Right forelimb (tissue), 1 donor: ENCODE measurements at places on chromosomes 16 and 17.

DNA sequence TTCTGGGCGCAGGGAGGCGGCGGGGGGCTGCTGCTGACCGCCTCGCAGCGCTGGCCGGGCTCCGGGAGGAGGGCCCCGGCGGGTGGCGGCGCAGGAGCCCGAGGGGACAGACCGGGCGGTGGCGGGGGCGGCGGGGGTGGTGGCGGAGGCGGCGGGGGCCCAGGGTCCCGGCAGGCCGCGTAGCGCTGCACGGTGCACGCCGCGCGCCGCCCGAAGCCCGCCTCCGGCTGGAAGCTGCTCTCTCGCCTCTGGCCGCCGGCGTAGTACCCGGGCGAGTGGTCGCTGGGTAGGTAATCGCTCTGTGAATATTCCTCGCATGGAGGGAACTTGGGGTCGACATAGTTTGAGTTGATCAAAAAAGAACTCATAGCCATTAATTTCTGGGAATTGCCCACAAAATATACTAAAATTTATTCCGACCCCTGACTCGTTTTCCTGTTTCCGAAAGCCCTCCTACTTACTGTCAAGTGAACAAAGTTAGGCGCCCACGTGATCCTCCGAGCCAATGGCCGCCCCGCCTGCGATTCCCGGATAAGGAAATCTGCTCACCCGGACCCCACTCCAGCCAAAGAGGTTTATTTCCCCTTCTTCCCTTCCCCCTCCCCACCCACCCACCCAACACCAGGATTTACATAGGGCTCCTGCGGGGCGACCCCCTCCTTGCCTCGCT lies at the start of gene HOXB4:
Gene HOXB4 (minus strand): TSS at position 405 of the 670 bp plus-strand sequence. CDS start 31 bp downstream, at position 374.
- DNase-seq, result no peak

- no peak for DNase-seq
Measured at GRCh38 chr17:48389903-48390302, 40.1 kb downstream of the SKAP1 start.

DNA sequence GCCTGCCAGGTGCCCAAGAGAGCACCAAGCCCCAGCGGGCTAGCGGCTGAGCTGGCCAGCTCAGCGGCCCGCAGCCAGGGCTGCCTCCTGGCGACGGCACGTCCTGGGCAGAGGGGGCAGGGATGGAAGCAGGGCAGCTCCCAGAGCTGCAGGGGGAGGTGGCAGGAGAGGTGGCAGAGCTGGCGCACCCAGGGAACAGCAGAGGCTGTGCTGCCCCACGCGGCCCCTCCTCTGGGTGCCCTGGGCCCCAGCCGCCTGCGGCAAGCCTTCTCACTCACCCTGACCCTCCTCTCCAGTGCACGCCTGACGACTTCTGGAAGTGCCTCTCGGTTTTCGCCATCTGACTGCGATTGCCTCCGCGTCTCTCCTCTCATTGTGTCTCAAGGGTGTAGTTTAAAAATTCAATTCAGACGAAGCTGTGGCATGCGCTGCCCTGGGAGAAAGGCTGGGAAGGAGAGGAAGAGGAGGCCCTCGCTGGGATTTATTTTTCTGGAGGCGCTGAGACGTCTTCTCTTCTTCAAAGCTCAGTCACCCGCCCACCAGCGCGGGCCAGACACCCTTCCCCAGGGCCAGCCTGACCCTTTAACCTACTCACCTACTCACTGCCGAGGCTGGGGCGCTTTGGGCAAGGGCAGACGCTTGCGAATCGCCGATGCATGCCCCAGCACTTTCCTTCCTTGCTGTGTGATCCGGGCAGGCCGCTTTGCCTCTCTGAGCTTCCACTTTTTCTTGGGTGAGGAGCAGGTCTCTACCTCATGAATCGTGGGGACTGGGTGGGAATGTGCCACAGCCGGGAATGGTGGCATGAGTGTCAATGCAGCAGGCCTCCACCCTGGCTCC lies 24.9 kb downstream of the GSE1 start:
- no peak for DNase-seq

DNA sequence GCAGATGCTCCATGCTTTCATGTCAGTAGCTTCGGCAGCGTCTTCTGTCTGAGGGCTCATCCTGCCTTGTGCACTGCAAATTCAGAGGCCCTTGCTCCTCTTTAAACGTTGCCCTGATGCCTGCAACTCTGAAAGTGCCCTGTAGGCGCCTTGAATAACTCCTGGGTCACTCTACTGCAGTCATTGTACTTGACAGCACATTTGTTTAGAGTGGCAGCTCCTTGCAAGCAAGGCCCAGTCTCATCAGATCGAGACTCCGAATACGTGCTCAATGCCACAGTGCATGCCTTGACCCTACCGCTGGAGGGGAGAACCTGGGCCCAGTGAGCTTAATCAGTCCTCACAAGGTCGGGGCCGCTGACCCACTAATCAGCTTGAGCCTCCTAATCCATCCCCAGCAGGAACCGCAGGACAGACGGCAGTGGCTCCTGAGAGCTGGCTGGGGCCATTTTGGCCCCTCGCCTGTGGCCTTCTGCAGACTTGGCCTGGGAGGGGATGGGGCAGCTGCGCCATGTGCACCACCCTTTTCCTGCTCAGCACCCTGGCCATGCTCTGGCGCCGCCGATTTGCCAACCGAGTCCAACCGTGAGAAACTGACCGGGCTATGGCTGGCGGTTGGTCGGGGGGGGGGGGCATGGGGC lies at the start of gene PRCD:
Gene PRCD (plus strand): TSS at position 414 of the 641 bp plus-strand sequence. CDS start 98 bp downstream, at position 512.
- no peak for DNase-seq

GRCh38 chr17:40518401-40519088 lies 17.1 kb upstream of the TNS4 start:
- DNase-seq, result no peak

- DNase-seq, result no peak
Measured at GRCh38 chr16:3623642-3624041, 12.2 kb upstream of the SLX4 start.
